ENCODE measurements at places on chromosomes 7 and 10.

GRCh38 chr10:116961406-116962251, 43.4 kb downstream of the SHTN1 start:
- peak; percentile 4 for DNase-seq

- no peak for DNase-seq
Measured at GRCh38 chr10:110815354-110816004, 56.2 kb upstream of the PDCD4 start.

- no peak for DNase-seq
Measured at GRCh38 chr7:149562602-149563001, 65.0 kb upstream of the ZNF746 start.

DNA sequence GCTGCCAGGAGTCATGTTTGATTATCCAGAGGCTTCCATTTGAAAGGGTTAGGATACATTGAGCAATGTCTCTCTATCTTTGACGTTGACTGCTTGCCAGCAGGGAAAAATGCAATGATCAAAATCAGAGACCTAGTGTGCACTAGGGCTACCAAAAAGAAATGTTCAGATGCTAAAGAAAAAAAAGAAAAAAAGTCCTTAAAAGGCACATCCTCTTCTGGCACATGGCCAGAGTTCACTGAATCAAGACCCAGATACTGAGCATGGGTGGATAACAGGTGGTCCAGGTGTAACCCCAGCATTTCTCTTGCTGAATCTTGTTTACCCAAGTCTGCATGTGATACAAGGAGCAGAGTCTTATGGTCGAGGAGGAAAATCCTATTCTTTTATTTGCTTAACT, 899.3 kb downstream of the SORCS3 start:
- no peak for DNase-seq

DNA sequence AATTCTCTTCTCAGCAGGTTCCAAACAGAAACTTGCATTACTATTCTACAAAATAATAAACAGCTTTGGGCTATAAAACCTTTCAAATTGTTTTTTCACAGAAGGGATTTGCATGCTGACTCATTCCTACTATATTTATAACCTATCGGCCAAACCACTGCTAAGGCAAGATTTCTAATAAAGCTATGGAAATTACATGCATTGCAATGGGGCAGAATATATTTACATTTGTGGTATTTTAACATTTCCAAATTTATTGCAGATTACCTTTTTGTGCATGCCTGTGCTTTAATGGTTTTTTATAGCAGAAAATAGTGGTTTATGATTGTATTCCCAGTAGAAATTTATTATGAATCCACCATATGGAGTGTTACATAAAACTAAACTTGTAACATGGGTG, 69.0 kb upstream of the NPVF start:
- DNase-seq = no peak

GRCh38 chr10:63137306-63137705, 4.2 kb downstream of the NRBF2 start:
- no peak for DNase-seq

DNA sequence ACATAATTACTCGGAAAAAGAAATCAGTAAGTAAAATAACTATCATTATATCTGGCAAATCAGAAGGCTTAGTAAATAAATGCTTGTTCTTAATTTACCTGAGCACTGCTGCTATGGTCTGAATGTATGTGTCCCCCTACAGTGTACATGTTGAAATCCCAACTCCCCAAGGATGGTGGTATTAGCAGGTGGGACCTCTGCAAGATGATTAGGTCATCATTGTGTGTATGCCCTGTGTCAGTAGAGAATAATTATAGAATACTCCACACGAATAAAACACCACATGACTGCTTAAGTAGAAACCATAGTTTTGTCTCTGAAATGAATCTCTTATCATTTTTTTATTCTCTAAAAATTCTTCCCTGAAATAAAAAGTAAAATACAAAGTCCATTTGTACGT, 101.6 kb downstream of the RNF133 start:
- no peak for DNase-seq
